Epithelial cell of proximal tubule (primary cell): ENCODE measurements at places on chromosomes 5 and 9. TPM values are rescaled to one million over a fixed set of nuclear protein-coding genes. Genes with fewer than 3 reads are reported as not detected.

Gene LIFR
- total RNA-seq, result 8.2 and 17.1 TPM in 2 replicates

- DNase-seq, result no peak
These were observed 236.8 kb upstream of the POU5F2 start for GRCh38 chr5:93978222-93978621.

DNA sequence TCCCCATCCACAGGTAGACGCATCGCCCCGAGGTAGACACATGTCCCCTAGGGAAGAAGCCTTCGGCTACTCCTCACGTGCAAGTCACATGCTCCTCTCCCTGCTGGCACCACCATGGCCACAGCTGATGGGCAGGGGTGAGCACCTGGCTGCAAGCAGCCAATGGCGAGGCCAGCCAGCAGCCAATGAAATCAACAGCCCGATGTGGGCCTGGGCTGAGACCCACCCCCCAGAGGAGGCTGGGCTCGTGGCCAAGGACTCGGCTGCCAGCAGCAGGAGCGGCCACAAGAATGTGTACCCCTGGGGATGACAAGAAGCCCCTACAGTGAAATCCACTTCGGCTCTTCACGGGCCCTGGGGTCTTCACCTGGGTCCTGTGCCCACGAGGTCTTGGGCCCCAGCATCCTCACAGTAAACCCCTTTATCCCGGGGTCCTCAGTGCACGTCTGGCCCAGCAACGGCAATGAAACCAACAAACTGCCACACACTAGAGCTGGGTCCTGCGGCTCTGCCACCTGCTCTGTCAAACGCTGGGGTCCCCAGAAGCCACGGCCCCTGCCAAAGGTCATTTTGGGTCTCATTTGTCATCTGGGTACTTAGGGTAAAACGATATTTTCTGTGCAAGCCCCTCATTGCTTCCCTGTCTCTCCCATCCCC lies 22.1 kb upstream of the PTGES start:
- no peak for DNase-seq

GRCh38 chr5:75965292-75965691 lies 117.9 kb upstream of the SV2C start:
- no peak for DNase-seq

DNA sequence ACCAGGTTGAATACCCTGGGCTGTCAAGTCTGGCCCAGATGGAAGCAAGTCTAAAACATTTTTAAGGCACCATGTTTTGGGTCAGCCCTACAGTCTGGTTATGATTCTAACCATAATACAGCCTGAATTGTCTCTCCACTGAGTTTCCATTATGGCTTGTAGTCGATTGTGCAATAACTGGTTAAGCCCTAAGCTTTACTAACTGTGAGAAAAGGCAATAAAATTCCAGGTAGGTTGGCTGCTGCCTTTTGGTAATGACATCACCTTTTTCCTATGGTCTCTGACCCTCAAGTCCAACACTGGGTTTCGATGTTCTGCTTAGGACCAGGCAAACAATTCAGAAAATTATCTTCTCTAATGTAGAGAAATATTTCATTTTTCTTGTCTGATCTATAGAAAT lies 243.3 kb downstream of the ACTL7B start:
- no peak for DNase-seq

DNA sequence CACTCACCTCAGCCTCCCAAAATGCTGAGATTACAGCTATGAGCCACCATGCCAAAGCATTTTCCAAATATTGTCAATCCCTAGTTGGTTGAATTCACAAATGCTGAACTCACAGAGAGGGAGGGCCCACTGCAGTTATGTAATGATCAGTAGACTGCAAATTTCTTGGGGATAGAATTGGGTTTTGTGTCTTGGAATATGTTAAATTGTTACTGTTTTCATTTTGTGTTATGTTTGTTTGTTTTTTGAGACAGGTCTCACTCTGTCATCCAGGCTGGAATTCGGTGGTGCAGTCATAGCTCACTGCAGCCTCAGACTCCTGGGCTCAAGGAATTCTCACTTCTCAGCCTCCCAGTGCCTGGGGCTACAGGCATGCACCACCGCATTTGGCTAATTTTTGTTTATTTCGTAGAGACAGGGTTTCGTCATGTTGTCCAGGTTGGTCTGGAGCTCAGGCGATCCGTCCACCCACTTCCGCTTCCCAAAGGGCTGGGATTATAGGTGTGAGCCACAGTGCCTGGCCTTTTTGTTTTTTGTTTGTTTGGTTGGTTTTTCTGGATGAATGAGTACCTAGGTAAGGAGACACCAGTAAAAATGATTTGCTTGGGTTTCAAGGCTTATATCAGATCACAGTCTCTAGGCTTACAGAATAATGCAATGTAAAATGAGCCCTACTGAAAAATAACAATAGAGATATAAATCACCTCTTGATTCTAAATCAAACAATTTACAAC lies 31.5 kb upstream of the LMNB1 start:
- no peak for DNase-seq

DNA sequence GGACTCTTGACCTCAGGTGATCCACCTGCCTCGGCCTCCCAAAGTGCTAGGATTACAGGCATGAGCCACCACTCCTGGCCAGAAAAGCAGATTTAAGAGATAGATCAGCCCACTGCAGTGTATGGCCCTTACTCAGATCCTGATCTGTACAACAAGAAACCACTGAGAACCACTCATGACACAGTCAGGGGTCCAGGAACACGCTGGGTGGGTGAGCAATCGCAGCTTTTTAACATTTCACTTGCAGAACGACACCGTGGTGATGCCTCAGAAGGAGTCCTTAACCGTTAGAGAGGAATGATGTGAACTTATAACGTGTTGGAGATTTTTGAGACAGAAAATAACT lies 45.3 kb upstream of the NSMF start:
- DNase-seq, result no peak
